ENCODE measurements at places on chromosomes 5 and 9.

DNA sequence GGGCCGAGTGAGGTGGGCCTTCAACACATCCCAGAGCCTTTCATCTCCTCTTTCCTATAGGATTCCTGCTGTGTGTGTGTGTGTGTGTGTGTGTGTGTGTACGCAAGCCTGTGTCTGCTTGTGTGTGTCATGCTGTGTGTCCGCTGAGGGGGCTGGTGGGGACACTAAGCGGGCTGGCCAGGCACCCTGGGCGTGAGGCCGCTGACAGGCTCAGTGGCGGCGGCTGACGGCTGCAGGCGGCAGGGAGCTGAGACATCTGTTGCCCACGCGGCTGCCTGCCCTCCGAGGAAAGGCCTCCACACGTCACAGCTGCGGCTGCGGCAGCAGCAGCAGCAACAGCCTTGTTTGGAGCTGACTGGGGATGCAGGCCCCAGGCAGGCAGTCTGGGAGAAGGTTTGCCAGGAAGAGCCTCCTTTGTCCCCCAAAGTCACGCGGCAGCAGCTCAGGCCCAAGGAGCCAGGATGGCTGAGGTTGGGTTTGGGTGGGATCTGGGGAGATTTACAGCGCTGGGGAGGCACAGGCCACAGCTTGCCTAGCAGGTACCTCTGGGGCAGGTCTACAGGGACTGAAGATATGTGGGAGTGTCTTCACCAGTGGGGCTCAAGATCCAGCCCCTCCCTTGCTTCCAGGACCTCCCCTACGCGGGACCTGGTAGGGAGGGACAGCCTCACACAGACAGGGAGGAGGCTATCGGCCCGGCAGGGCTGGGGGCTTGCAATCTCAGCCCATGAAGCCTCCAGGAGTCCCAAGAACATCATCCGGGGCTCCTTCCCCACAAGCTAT is 1.8 kb downstream of the PDLIM4 start:
- no peak for DNase-seq

DNA sequence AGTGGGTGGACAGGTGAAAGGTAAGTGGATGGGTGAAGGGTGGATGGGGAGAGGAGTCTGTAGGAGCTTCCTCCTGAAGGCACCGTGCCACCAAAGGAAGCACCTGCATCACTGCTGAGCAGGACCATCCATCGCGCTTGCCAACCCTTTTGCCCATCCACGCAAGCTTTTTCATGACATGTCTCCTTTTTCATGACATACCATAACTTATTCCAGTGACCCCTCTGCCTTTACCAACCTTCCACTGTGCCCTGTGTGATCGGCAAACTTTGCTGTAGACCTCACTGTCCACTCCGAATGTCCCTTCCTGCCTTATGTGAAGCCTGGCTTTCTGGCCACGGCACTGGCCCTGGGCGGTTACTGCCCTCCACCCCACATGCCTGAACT is 13.4 kb downstream of the FLT4 start:
- no peak for DNase-seq

- DNase-seq = no peak
Observed at GRCh38 chr9:135134268-135135022, 47.0 kb downstream of the OLFM1 start.

DNA sequence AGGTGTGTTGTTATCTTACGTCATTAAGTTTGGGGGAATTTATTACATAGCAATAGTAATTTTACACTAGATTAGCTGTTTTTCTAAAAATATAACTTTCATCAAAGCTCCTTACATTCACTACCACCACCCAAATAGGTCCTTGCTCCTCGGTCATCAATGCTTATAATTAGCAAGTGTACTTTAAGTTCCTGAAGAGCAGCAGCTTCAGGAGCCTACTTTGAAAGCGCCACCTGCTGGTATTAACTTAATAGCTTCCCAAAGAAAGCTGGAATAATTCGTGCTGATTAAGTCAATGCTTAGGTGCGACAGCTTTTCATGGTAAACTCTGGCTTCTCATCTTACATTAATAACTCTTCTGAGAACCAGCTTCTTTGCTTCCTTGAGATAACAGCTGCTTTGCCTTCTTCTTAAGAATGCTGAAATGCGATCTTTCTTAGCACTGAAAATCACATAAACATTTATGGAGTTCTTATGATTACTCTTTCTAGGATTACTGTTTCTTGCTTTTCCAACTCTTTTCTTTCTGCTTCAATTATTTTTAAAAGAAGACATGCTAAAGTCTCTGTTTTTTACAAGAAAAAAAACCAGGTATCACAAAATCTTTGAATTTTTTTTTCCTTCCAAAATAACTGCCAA is 10.0 kb upstream of the C5 start:
- DNase-seq = peak; percentile 47

GRCh38 chr9:76744336-76744735 is 19.9 kb upstream of the PCA3 start:
- no peak for DNase-seq

GRCh38 chr9:123583646-123584045 is 227.6 kb downstream of the CRB2 start:
- DNase-seq = no peak

- no peak for DNase-seq
Observed at GRCh38 chr5:170336065-170336464, 38.5 kb upstream of the LCP2 start.

- peak; percentile 73 for DNase-seq
Observed at GRCh38 chr9:137241490-137242268, 592 bp downstream of the TUBB4B start.

GRCh38 chr5:177498013-177498787 is 796 bp upstream of the PDLIM7 start:
- no peak for DNase-seq

- no peak for DNase-seq
Observed at GRCh38 chr5:79464695-79465332, 49.1 kb downstream of the HOMER1 start.

- no peak for DNase-seq
Observed at GRCh38 chr5:127995556-127995955, 88.0 kb upstream of the SLC12A2 start.

GRCh38 chr5:99922386-99922785 is 612.8 kb upstream of the FAM174A start:
- DNase-seq = no peak

DNA sequence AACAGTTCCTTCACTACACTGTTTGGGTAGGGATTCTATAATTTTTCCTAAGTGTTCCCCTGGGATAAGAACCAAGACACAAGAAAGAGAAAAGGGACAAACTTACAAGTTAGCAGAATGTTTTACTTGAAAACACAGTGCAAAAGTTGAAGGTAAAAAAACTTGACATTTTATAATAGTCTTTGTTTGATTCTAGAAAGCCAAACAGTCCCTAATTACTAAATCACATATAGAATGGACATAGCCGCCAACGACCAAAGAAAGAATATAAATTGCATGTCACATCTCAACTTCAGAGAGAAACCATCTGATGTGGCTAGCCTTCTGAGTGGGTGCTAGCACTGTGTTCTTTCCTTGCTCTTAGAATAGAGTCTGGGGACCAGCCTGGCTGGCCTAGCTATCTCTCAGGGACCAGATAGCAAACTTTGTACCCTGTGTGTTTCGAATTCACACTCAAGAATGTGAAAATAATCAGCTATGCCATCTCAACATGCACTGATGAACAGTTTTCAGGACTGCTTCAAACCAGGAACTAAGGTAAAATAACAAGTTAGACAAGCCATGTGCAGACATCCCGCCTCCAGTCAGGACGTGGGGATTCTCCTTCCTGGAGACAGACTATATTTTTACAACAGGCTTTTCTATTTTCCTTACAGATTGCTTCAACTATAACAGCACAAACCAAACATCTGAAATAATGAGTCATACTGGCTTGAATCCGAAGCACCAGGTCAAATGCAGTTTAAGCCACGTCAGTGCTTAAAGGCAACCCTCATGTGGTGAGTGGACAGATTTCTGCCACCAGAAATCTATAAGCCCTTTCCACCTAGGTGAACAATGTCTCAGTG is 53.7 kb downstream of the LHFPL2 start:
- DNase-seq = no peak

DNA sequence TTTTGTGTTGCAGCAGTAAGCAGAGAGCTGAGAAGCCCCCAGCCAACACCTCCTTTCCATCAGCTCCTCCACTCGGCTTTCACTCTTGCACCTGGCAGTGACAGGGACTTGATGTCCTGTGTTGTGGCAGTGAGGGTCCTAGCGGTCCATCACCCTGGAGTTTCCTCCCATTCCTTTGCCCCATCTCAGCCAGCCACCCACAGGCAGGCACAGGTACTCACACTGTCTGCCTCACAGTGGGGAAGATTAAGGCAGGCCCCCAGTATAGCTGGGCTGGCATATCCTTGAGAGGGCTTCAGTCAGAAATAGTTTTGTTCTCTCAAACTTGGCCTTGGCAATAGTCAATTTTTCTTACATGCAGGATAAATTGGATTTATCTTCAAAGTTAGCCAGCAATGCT is 362.7 kb downstream of the GADD45G start:
- no peak for DNase-seq

GRCh38 chr5:118015511-118015910 is 972.8 kb downstream of the DTWD2 start:
- DNase-seq = no peak

- no peak for DNase-seq
Observed at GRCh38 chr9:113525831-113526230, 62.3 kb downstream of the RGS3 start.

- no peak for DNase-seq
Observed at GRCh38 chr5:122180863-122181548, 51.7 kb downstream of the ZNF474 start.

DNA sequence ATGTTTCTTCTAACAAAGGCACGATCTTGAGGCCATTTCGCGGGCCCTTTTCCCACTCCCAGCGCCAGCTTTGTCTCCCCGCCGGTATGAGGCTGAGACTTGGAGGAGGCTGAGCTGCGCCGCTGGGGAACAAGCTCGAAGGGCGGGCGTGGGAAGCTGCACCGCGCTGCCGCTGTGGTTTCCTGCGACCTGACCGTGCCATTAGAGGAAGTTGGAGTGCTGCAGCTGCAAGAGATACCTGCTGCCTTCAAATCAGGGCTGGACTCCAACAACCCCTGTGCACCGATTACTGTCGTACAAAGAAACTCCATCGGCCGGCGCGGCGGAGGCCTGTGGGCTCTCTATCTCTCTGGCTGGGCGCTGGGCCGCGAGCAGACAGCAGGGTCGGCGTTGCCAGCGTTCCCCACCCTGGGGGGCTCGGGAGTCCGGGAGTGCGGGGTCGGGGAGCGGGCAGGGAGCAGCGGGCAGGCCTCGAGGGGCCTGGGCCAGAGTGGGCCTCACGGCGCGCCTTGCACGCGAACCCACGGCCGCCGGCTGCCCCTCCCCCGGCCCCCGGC is 1.3 kb upstream of the ERBIN start:
- peak; percentile 74 for DNase-seq

DNA sequence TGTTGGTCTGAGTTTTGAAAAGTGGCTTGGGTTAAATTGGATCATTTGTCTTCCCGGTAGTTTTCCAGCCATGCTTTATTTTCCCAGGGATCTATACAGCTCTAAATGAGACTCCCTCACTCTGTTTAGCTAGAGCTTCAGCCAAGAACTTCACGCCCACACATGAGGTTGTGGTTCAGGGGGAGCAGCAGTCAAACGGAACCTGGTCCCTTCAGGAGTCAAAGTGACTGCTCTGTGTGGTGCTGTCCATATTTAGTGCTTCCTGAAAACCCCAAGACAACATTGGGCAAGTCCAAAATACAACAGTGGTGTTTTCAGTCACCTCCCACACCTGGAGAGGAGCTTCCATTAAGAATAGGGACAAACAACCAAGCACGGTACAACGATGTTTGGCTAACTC is 90.5 kb downstream of the ANKH start:
- no peak for DNase-seq

DNA sequence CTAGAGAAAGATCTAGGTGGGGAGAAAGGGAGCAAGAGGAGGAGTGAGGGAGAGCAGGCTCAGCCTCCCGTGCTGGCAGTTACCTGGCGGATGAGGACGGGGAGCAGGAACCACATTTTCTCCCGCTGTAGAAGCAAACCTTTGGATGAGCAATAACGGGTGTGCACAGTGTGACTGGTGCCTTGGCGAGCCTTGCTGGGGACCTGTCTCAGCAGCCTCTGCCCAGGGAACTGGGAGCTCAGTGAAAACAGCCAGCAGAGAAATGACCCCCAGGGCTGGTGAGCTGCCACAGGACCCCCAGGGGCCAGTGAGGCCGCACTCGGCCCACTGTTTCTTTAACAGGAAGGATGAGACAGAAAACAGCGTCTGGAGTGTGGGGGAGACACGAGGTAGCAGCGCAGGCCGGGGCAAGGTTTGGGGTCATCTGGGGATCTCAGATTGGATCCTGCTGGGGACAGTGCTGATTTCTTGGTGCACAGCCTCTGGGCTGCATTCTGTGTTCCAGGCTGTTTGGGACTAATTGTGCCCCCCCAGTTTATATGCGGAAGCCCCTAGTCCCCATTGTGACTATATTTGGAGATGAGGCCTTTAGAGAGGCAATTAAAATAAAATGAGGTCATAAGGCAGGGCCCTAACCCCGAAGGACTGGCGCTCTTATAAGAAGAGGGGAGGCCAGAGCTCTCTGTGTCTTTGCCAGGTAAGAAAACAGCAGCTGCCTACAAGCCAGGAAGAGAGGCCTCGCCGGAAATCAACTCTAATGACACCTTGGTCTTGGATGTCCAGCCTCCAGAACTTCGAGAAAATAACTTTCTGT is 118.8 kb upstream of the PHYKPL start:
- DNase-seq = no peak

GRCh38 chr5:173291722-173292658 is 36.2 kb downstream of the STC2 start:
- no peak for DNase-seq

GRCh38 chr5:179164331-179165311 is 104.4 kb downstream of the ZNF354C start:
- no peak for DNase-seq

DNA sequence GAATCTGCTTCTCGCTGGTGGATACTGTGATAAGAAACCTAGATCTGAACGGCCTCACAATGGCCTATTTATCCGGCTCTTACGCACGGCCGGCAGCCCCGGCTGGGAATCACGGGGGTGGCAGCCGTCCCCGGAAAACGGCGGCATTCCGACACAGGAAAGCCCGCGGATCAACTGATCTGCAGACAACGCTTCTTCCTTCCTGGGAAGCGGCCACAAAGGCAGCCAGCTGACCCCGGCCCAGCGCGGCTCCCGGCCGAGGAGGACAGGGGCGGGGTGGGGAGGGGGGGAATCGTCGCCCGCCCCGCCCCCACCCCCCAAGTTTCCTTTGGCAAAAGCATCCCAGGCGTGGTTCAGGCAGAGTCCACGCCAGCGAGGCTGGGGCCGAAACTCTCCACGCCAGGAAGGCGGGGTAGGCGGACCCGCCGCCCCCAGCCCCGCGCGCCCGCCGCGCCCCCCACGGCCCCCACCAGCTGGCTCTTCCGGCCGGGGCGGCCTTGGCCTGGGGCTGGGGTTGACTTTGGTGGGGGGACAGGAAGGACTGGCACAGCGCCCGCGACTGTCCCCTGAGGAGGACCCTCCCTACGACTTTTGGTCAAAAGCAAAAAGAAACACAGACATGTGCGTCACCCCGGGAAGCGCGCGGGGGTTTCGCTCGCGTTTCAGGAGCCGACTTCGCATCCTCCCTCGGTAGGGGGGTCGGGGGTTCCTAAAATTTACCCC is 247.7 kb upstream of the ANKRD55 start:
- peak; percentile 14 for DNase-seq

DNA sequence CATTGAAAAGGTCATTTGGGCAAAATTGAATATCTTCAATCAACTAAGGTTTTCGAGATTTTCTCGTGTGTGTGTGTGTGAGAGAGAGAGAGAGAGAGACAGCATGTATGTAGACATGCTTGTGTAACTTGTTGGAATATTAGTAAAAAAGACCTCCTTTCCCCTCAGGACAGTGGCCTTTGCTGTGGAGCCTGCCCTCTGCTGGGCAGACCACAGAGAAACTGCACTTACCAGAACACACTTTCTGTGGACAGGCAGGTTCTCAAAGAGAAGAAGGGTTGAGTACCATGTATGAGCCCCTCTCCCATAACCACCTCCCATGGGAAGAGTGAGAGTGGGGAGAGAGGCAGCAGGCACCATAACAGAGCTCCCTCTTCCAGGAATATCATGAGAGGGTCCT is 45.6 kb downstream of the CFAP90 start:
- DNase-seq = no peak
